ENCODE measurements at places on chromosomes 5 and 9.
A peak's percentile ranks its signal among the peaks of the same experiment; 100 is the strongest.

GRCh38 chr9:38385896-38386295 is 6.6 kb upstream of the ALDH1B1 start:
- DNase-seq, result no peak

- DNase-seq, result peak; percentile 29
These were observed 3.7 kb upstream of the WDR31 start for GRCh38 chr9:113343732-113344231.

GRCh38 chr5:171405615-171406014 is 13.8 kb upstream of the FGF18 start:
- no peak for DNase-seq

DNA sequence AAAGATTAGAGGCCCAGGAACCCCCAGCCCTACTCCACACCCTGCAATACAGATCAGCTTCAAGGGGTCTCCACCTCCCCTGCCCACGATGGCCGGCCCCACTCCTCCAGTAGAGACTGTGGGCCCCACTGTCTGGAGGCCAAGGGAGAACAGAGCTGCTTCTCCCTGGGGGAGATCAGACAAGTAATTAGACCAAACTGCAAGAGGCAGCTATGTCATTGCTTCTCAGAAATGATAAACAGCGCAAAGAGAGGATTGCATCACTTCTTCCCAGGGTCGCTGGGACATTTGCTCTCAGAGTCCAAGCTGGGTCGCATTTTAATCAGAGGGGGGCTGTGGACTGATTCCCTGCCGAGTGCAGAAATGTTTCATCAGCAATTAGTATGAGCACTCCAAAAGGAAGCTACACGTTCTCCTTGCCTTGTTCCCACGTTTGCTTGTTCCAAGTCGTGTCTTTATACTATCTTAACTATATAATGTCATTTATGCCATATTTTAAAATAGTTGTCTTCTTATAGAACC is 59.9 kb downstream of the ROPN1L start:
- no peak for DNase-seq

DNA sequence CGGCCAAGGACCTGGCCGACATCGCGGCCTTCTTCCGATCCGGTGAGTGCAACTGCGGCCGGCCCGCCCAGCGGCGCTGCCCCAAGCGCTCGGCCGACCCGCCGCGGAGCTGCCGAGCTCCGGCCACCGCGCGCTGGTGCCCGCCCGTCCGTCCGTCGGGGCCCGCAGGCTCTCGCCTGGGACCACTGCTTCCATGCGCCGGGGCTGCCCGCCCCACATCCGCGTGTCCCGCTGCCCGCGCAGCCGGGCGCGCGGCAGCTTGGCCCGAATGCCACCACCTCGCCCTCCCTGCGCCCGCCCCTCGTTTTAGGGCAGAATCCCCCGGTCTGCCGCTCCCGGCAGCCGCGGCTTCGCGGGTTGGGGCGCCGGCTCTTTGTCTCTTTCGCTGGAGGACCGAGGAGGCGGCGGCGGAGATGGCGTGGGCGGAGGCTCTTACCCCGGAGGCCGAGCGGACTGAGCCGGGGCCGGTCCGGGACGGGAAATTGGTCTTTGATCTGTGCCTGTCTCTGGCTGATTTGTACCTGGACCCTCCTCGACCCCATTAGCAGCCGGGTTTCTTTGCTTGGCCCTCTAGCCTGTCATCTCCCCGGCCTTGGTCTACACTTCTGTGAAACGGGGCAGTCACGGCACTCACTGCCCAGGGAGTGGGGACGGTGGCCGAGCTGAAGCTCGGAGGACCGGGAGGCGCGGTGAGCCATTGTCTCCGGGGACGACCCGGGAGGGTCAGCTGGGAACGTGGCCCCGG is 871 bp downstream of the TRIO start:
- peak; percentile 30 for DNase-seq

DNA sequence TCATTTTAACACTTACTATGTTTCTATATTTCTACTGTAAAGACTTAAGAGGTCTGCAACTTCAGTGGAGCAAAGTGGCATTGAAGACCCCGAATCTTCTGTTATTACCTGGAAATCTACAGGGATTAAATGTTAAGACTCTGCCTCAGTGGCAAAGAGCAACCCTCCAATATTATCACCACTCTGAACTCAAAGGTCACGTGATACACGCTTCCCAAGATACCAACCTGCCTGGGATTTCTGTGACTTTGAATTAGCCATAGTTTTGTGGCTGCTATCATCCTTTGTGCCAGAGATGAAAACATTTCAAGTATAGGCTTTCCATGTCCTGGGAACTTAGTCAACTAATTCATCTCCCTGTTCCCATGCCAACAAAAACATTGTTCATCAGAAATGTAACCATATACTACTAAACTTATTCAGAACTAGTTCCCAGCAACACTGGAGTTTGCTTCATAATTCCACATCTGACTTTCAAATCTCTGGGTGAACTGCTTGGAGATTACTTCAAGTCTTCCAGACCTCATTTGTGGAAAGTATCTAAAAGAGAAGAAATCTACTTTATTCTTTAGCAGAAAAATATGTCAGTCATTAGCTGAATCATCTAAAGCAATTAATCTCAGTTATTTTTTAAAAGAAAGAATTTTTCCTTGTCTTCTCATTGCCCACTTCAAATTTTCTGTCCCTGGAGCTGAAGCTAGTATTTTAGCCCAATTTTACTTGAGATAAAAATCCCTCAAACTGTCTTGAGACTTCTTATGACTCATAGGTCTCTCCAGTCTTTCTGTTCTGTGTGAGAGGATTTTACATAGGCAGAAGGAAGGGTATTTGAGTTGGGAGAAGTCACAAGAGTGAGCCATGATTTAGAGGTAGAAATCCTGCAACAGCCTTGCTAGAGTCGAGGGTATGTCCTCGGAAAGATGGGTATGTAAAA is 83.0 kb downstream of the ZNF462 start:
- DNase-seq, result no peak

DNA sequence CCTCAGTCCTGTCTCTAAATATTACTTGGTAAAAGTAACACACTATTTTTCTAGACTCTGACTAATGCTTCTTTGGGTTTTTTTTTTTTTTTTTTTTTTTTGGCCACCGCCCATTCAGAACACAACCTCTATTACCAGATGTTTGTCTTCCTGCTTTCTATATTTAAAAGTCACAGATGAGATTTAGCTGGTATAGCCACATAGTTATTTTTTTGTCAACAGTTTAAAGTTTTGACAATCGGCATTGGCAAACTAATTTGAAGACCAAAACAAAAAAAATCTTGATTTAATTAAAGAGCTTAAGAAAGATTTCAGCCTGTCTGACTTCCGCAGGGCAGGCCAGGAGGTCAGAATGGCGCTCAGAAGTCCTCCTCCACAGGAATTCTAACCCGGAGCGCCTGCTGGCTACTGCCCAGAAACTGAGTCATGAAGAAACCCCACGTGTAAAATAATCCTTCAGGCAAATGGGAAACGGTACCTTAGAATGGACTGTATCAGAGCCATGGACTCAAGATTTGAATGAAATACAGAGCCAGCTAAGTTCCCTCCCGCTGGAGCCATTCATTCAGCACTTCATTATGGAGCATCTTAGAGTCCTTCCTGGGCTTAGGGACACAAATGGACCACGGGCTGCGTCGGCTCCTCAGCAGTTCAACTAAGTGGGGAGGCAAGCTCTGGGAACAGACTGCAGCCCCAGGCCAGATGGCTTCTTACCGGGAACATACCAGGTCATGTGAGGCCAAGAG is 55.6 kb downstream of the PTPDC1 start:
- peak; percentile 81 for DNase-seq

DNA sequence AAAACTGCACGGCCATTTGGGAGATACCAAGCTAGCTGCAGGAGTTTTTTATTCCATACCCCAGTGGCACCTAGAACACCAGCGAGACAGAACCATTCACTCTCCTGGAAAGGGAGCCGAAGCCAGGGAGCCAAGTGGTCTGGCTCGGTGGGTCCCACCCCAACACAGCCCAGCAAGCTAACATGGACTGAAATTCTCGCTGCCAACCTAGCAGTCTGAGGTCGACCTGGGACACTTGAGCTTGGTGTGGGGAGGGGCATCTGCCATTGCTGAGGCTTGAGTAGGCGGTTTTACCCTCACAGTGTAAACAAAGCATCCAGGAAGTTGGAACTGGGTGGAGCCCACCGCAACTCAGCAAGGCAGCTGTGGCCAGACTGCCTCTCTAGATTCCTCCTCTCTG is 108.9 kb upstream of the CHD1 start:
- no peak for DNase-seq

- DNase-seq, result no peak
These were observed 254.2 kb upstream of the SLC24A2 start for GRCh38 chr9:20043035-20043434.

DNA sequence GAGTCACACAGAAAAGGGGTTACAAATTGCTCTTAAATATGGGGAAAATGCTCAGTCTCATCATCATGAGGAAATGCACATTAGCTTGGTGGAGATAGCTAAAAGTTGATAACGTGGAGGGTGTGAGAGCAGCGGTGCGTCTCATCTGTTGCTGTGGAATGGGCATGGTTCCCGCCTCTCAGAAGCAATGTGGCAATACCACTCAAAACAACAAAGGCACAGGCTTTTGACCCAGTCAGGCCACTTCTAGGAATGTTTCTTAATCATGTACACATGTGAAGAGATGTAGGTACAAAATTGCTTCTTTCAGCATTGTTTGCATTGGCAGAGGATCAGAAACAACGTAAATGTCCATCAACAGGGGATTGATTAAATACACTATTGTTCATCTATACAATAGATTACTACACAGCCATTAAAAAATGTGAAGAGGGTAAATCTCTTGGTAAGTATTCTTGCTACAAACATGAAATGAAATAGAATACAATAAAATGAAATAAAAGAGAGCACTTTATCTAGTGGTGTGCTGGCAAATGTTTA is 212.6 kb upstream of the MSX2 start:
- no peak for DNase-seq

DNA sequence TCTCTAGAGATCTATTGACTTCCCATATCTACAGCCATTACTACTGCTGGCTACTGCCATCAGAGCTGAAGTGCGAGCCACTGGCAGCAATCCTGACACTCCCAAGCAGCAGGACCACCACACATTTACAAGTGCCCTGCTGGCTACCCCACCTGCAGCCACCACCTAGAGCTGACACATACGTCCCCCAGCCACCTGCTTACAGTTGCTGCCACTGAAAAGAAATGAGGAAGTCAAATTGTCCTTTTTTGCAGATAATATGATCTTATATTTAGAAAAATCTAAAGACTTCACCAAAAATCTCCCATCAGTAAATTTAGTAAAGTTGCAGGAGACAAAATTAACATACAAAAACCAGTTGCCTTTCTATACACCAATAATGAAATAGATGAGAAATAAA is 48.4 kb downstream of the ZNF484 start:
- no peak for DNase-seq

DNA sequence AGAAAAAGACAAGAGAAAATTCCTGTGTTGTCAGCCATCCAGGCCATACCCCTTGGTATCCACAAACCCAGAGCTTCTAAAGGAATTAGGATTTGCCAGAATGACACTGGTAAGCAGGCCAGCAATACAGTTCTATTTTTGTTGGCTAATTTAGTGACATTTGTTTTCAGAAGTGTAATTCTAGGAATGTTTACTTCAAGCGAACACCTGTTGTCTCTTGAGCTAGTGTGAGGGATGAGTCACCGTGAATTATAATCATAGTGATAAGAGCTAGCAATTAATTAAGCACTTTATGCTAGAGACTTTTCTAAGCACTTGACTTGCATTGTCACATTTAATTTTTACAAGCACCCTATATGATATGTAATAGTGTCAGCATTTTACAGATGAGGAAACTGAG is 99.2 kb downstream of the PRKACG start:
- DNase-seq, result no peak

DNA sequence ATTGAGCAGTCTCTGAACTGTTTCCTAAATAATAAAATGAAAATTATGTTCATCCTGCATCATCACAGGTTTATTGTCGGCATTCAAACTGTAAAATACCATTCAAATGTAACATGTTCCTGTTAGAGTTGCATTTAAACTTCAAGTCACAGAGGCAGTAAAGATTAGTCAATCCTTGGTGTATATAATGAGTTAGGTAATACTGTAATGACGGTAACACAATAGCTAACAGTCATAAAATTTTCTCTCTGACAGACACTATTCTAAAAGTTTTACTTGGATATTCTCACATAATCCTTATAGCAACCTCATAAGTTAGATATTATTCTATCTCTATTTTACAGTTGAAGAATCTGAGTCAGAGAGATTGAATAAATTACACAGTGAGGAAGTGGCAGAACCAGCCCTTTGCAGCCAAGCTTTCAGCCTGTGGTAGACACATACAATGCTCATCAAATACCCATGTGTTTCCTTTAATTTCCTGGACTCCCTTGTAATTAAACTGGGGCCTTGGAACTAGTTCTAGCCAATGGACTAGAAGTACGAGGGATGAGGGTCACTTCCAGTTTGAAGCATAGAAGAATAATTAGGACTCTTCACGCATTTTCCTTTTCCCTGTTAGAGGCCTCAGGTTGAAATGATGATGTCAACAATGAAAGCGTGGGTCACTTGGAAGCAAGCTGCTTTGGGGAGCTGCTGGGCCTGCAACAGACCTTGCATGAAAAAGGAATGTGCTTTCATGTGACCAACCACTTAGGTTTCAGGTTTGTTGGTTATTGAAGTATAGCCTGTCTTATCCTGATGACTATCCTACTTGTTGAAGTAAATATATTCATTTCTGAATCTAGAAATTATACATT is 12.3 kb upstream of the CAST start:
- DNase-seq, result no peak

DNA sequence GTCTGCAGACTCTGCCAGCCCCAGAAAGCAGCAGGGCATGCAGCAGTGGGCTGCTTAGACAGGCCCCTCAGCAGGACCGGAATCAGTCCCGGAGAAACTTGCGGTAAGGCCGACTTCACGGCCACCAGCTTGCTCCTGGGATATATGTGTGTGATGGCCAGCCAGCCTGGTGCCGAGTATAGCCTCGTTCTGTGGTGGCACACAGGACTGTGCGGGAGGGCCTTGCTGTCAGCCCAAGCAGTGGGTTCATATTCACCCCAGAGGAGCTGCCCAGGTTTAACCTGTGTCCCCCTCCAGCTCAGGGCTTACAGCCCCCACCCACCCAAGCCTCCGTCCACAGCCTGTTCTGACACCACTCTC is 112.9 kb downstream of the DAB2IP start:
- DNase-seq, result no peak
